ENCODE measurements at places on chromosomes 16 and 17.

- peak; percentile 79 for DNase-seq
These were observed at the start of gene NOG for GRCh38 chr17:56593646-56594319. Gene NOG, plus strand, starts transcription at chr17:56593699. Its CDS starts 525 bp downstream, at chr17:56594224.

- peak; percentile 66 for DNase-seq
These were observed 166.3 kb downstream of the ANKFN1 start for GRCh38 chr17:56319531-56319930.

DNA sequence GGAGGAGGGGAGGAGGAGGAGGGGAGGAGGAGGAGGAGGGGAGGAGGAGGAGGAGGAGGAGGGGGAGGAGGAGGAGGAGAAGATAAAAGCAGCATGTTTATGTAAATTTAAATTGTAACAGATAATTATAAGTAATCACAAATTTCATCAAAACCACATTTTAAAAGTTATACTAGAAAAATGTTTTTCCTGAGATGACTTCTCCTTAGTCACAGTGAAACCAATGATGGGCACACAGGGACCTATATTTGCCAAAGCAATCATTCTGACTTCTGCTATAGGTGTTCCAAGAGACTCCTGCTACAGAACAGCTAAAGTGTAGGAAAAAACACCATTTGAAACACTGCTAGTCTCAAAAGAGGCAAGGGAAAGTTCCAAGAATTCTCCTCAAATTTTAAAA lies 66.4 kb downstream of the CEP95 start:
- DNase-seq = no peak

- no peak for DNase-seq
These were observed 54.8 kb downstream of the NDEL1 start for GRCh38 chr17:8490256-8491023.

DNA sequence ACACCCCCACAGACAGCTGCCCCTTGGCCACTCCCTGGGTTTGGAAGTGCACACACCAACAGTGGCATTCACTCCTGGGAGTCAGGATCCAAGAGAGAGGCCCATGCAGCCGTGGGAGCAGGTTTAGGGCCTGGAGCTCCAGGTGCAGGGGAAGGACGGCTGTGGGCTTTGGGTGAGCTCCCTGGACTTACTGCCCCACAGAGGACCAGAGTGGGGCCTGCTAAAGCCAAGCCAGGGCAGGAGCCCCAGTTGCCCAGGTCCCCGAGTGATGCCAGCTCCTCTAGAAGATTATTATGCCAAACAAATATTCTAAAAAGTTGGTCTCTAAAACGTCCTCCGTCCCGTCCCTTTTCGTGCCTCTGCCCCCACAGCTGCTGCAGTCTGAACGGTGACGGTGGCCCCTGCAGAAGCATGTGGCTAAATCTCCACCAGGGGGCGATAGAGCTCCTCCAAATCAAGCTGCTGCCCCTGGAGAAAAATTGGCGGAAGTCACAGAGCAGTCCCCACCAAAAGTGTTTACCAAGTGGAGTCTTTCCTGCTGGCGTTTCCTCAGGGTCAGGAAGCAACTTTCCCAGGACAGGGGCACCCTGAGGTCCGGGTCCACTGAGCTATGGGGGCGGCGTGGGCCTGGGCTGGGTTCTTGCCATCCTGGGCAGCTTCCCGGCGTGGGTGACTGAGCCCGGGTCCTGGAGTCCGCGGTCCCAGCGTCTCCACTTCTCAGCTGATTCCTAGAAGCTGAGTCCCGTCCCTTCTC lies 4.2 kb downstream of the ARMC7 start:
- peak; percentile 96 for DNase-seq

- DNase-seq = no peak
These were observed 151.2 kb downstream of the CMIP start for GRCh38 chr16:81595629-81596292.

GRCh38 chr16:85399583-85400284 lies 213.4 kb upstream of the GSE1 start:
- peak; percentile 58 for DNase-seq

DNA sequence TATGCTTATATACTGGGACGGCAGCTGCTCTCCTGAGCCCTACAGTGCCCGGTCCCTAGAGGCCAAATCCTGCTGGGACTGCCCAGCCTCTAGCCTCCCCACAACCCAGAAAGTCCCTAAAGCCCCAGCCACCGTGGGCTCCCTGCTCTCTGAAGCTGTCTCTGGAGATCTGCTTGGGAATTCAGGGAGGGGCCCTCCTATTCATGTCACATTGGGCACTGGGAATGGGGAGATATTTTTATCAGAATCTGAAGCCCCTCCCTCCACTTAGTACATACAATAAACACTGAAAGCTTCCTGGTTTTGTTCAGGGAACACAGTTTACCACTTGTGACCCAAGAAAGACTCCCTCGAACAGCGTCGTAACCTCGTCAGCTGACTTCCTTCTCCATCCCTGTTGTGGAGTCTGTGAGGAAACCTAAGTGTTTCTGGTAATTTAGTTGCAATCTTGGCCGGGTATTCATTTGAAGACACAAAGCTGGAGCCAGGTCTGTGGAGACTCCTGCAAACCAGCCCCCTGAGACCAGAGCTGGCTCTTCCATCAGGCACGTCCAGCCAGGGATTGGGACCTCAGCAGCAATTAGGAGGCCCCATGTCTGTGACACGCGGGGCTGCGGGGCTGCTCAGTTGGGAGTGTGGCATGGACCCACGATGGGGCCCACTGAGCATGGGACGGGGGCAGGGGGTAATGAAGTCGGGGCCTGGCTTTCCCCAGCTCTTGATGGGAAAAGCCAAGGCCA lies 38.5 kb downstream of the PGS1 start:
- peak; percentile 54 for DNase-seq

GRCh38 chr17:17876959-17877528 lies 40.3 kb upstream of the SREBF1 start:
- DNase-seq = no peak

DNA sequence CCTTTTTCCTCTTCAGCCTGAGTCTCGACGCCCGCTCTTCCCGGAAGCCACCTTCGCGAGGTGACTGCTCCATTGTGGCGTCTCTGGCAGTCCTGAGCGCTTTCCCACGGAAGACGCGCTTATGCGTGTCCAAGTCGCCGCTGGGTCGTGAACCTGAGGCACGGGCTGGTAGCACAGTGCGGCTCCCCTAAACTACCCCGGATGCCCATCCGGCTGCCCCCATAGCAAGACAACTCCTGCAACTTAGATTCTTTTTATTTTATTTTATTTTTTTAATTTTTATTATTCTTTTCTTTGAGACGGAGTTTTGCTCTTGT lies 2.1 kb upstream of the ESRP2 start:
- no peak for DNase-seq

- DNase-seq = no peak
These were observed 11.6 kb upstream of the ADGRG1 start for GRCh38 chr16:57616876-57617275.

DNA sequence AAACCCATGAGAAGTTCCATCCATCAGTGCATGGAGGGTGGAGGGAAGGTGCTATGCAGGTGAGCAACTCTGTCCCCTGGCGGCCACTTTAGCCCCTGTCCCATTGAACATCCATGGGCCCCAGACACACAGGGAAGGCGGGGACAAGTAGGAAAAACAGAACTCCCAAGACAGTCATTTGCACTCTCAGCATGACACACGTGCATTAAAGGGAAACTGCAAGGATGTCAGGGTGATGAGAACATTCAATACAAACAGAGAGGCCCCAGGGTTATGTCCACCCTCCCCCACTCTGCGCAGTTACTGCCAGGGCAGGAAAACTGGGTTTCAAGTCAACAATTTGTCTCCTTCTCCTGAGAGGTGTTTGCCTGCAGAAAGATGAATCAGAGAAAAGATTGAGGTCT lies 44.0 kb upstream of the AKTIP start:
- peak; percentile 35 for DNase-seq

GRCh38 chr16:66399930-66400329 lies 27.2 kb upstream of the BEAN1 start:
- DNase-seq = no peak

All from KBM-7 (cell line).